ENCODE measurements at places on chromosomes 12 and 14.
A peak's percentile ranks its signal among the peaks of the same experiment; 100 is the strongest.

DNA sequence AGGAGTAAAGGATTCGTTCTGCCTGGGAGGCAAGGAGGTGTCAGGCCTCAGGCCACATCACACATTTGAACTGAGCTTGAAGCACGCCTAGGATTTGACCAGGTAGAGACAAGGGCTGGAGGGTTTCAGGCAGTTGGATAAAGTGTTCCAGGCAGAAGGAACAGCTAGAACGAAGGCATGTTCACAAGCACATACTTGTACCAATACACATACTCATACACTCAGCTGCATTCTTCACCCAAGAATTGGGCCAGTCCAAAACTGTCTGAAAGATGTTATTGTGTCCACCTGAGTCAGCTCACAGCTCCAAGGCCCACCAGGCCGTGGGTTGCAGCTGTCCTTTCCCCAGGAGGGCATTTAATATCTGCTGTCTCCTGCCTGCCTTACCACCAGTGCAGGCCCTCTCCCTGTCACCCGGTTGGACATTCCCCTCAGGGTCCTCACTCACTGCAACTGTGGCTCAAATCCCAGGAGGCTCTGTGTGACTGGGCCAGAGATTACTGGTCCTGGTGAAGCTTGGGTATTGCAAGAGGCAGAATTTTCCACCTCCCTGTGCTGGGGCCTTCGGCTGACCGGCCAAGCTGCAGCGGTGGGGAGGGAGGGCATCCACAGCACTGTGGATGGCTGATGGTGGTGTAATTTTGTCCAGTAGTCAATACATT lies 12.8 kb upstream of the AQP2 start:
- no peak for DNase-seq

- no peak for DNase-seq
Measured at GRCh38 chr12:59895166-59895775, 299.4 kb downstream of the SLC16A7 start.

- DNase-seq = no peak
Measured at GRCh38 chr12:43761500-43761899, 2.7 kb downstream of the IRAK4 start.

- DNase-seq = no peak
Measured at GRCh38 chr14:99148861-99149610, 123.0 kb downstream of the BCL11B start.

- no peak for DNase-seq
Measured at GRCh38 chr14:98167705-98168104, 1104.3 kb downstream of the BCL11B start.

- no peak for DNase-seq
Measured at GRCh38 chr14:106883218-106883692, 1356.9 kb downstream of the TMEM121 start.

DNA sequence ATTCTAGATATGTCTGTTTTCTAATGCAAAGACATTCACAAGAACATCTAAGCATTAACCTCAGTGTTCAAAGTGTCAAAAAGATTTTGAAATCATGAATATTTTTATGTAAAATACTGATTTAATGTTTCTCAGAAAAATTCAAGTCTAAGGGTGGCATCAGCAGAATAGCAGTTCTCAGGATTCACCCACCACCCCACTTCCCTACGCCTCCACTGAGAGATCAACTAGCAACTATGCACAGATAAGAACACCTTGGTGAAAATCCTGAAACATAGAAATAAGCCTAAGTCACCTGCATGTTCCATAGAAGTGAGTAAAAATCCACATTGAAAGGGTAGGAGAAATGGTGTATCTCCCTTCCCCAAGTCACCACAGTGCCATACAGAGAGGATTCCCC lies 40.9 kb upstream of the RHOJ start:
- DNase-seq = no peak

DNA sequence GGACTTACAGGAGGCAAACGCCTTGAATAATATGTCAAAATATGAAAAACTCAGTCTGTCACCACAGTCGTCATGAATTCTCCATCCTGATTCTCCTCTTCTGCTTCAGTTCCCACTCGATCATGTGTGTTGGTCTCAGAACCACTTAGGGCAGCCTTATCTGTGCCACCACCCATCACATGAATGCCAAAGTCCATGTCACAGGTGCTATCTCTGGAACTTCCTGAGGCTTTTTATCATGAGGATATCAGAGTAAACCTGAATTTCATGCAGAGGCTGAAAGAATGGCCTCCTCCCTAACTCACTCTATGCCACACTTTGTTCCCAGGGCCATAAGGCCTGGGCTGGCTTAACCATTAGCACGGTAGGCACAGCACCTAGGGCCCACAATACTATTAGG lies 28.8 kb upstream of the MAP3K9 start:
- no peak for DNase-seq

- no peak for DNase-seq
Measured at GRCh38 chr14:20877016-20877415, 14.2 kb upstream of the RNASE3 start.

DNA sequence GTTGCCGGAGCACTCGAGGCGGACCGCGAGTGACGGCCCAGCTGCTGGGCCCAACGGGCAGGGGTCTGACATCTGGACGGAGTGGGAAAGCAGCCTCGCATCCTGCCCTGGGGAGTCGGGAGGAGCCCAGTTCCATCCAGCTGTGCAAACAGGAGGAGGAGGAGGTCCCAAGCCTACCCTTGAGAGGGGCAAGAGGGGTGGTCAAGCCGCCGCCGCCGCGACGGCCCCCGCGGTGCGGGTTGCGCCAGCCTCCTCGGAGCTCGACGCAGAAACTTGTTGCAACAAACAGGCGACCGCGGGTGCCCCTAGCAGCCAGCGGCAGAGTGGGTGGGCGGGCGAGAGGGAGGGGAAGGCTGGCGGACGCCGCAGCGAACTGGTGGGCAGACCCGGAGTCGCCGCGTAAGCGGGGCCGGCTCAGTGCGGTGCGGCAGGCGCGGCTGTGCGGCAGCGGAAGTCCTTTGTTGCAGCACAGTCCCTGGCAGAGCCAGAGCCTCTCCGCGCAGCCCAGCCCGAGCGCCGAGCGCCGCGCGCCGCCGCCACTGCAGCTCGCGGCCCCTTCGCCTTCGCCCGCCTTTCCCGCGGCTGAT lies at the start of gene ZBTB1:
ZBTB1 (plus strand) TSS at position 461 of the 587 bp plus-strand sequence. CDS start 16,735 bp downstream, outside the sequence.
- peak; percentile 76 for DNase-seq

- DNase-seq = no peak
Measured at GRCh38 chr12:93130366-93131054, 201.4 kb upstream of the EEA1 start.

- DNase-seq = no peak
Measured at GRCh38 chr12:59678759-59679411, 83.1 kb downstream of the SLC16A7 start.

- no peak for DNase-seq
Measured at GRCh38 chr14:94321421-94322271, 1.5 kb downstream of the SERPINA6 start.

- DNase-seq = peak; percentile 53
Measured at GRCh38 chr12:51941011-51941581, 10.4 kb upstream of the ACVR1B start.

DNA sequence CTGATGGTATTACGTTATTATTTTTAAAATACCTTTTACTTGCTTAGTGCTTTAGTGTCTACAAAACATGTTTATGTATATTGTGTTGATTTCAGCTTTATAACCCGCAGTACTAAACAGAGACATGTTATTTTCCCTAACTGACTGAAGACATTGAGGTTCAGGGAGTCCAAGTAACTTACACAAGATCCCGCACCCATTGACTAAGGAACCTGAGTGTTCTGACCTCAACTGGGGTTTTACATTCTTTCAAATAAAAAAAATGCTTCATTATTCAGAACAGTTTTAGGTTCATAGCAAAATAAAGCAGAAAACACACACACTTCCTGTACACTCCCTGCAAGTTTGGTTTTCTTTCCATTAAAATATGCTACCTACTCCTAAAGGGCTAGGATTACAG lies 60.4 kb upstream of the METAP2 start:
- DNase-seq = no peak

- DNase-seq = peak; percentile 14
Measured at GRCh38 chr12:111673503-111673902, 12.3 kb downstream of the BRAP start.

DNA sequence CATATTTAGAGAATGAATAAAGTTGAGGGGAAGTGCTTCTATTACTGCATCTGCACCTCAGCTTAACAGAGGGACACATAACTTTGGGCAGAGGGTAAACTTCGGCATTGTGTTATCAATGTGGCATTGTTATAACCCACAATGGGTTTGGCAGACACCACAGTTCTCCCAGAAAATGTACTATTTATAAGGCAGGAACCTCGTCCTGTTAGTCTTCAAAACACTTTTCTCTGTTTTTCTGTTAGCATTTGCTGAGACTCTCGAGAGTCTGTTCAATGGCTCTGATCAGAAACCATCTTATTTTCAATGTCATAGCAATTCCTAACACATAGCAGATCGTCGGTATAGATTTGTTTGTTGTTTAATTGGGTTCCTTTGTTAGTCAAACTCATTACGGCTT lies 13.9 kb downstream of the PPP1R36 start:
- no peak for DNase-seq

DNA sequence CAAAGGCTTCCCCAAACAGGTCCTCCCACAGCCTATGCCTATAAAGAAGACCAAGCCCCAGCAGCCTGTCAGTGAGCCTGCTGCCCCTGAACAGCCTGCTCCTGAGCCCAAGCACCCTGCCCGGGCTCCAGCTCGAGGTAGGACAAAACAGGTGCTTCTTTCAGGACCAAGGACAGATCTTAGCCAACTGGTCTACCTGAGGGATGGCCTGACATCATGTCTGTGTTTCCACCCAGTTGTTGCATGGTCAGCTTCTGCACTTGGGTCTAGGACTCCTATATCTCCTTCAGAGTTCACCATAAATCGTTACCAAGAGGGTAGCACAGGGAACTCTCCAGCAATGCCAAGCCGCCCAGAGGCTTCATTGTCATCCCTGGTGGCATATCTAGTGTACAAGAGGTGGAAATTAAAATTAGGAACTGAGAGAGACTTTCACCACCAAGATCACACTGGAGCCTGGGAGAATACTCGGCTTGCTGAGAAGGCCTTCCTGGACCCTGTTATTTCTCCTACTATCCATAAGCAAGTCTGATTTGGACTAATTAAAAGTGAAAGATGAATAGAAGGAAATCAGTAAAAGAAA lies 38.2 kb upstream of the OAS1 start:
- DNase-seq = no peak

GRCh38 chr14:73796893-73797542 lies 54.6 kb upstream of the PTGR2 start:
- DNase-seq = no peak

DNA sequence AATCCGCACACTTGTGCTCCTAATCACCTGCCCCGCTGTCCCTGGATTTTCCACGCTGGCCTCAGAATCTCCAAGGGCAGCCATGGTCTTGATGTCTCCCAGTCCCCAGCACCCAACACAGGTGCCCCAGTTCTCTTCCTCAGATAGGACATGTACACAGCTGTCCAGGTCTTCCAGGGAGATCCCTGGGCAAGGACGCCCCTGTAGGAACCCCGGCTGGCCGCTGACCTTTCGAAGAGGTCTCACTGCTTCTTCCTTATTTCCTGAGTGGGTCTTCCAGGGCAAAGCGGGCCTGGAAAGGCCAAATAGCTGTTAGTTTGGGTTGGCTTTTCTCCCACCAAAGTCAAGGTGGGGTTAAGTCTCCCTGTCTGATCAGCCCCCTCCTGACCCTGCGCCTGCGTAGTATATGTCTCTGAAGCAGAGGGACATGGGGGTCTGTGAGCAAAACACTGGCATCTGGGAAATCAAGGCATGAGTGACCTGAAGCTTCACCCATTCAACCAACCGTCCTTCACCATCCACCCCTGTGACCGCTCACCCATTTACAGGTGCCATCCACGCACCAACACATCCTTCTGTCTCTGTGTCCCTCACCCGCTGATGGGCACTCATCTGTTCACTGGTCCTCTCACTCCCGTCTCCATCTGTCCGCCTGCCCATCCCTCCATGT lies 4.6 kb downstream of the BEGAIN start:
- no peak for DNase-seq

DNA sequence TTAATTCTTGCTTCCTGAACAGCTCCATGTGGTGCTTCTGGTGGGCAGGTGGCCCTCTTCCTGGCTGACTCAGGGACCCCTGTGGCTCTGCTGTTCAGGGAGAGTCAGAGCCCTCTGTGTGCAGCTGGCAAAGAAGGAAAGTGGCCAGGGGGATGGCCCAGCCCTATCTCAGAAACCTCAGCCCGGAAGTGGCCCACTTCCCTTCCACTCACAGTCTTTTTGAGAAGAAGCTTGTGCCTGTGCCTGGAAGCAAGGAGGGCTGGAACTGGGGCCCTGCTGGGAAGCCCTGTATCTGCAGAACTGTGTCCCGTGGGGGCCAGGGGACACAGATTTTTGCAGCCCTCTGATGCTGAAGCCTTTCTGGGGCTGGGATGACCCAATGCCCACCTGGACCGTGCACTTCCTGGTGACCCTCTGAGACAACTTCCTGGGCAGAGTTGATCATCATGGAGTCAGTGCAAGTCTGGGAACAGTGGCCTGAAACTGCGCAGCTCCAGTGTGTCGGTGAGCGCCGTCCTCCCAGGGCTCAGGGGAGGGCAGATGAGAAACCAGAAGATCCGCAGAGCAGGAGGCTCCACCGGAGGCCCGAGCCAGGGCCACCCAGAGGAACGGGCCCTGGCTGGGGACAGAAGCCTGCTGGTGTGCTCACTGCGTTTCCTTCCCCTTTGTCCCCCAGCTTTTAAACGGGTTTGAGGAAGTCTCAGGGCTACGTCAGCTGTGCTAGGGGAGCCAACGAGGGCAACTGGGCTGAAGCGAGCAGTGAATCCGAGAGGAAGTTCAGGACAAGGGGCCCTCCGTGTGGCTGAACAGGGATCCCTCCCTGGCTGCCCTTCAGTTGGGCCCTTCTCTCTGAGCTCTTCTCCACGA lies 217.4 kb upstream of the RTL1 start:
- no peak for DNase-seq

- no peak for DNase-seq
Measured at GRCh38 chr14:57352396-57353170, 37.8 kb upstream of the NAA30 start.

GRCh38 chr12:82359115-82359478 lies 768 bp downstream of the METTL25 start:
- no peak for DNase-seq

GRCh38 chr12:5332551-5332950 lies 99.4 kb upstream of the NTF3 start:
- DNase-seq = no peak
